ENCODE measurements at places on chromosomes 6 and 20.

DNA sequence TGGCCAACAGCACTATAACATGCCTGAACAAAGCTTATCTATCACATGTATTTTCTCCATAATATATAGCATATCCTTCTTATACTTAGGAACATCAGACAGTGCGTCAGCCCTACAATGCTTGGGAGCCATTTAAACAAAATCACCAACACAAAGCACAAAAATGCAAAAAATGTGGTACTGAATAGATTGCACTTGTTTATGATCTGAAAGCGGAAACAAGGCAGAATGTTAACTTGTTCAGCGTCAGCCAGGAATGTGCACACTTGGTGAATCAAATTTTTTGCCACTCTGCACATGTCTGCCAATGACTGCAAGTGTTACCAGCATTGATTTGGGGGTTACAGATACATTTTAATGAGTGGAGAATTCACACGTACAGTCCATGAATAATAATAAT lies 14.8 kb downstream of the SLC35A1 start:
- DNase-seq = no peak

DNA sequence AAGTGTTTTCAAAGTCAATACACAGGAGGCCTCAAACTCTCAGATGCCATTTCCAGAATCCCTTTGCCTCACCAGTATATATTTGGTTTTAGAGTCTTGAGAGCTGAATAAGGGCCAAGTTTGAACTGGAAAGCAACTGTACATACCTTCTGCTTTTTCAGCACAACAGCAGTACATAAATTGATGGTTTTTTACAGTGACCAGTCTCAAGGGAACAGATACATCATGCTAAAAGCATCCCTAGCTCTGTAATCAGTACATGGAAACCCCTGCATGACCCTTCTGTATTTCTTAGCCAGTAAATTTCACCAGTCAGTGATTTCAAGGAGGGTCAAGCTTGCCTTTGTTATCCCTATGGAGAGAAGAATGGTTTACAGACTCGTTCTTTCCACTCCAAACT lies 40.6 kb upstream of the ECHDC1 start:
- no peak for DNase-seq

- DNase-seq = peak; percentile 30
Measured at GRCh38 chr6:170049641-170050561, 241.0 kb downstream of the DLL1 start.

DNA sequence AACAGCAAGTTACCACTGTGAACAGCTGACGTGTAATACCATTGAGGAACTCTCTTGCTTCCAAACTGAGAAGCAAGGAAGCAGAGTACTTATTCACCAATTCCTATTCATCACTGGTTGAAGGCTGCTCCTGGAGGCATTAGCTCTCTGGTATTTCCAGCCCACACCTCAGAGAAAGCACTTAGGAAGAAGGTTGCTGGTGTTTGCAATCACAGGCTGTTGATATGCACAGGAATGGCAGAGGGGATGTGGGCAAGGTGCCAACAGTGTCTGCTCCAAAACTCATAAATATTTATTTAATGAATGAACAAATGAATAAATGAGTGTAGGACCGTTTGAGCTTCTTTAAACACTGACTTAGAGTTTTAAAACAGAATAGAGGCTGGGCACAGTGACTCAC lies 6.9 kb upstream of the RRBP1 start:
- DNase-seq = no peak

DNA sequence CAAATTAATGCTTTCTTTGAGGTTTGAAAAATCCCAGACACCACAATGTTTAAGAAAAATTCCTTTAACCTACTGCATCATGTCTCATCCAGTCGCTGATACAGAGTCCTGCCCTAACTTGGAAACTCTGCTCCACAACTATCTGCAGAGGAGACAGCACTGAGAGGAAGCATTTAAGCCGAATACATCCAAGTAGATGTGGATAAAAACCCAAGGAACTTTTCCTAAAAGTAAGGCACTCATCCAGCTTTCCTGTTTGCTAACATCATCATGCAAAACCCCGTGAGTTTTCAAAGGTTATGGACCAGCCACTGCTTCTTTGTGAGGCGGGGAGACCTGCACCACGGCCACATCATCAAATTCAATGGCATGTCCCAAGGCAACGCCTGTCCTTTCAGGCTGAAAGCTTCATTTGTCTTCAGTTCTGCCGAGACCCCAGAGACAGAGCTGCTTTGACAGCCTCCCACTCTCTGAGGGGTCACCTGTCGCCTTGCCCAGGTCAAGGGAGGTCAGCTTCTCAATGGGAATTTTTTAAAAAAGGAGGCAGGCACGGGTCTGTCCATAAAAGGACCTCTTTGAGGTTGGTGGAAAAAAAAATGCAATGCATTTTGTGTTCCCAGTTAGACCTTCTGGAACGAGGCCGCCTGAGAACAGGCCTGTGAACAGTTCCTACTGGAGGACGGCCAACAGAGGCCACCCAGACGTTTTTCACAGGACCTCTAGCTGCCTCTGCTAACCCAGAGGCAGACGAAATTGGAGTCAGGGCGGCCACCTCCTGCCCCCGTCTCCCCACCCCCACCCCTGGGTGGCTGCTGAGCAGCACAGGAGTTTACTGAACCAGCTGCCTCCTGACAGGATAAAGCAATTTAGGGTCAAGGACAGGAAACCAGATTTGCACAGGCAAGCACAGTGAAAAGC lies 142.5 kb upstream of the HDDC2 start:
- DNase-seq = peak; percentile 23

DNA sequence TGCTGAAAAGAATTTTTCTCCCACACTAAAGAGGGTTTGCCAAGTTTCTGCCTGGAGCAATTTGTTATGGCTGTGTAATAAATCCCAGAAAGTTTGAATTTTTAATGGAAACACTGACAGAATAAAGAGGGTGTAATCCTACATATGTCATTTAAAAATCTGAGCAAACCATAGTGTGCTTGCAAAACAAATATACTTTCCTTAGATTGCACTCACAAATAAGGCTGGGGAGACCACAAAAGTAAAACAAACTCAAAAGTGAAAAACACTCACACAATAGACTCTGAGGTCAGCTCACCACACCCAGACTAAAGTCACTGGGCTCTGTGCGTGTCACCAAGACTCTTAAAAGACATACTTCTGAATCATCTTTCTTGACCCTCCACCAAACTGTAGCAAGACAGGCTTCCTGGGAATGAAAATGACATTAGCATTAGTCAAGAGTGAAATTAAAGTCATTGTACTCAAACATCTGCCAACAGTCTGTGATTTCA lies 4.8 kb upstream of the ATXN1 start:
- DNase-seq = no peak

DNA sequence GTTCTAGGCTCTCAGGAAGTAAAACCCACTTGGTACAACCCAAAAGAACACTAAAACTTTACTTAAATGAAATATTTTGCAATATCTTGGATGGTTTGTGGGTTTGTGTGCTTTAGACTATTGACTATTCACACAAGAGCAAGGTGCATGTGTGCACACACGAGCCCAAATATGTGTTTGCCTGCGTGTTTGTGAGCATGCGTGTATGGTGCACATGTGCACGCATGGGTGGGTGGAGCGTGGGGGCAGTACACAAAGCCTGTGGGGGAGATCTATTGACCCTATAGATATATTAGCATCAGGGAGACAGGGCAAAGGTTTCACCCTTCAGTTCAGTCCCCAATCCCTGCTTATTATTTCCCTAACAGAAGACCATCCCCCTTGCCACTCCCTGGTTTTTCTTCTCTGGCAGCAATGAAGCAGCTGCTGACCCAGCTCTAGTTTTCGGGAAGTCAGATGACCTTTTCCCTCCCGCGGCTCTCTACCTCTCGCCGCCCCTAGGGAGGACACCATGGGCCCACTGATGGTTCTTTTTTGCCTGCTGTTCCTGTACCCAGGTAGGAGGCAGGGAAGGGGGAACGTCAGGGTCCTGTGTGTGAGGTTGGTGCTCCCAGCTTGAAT lies at the start of gene C2:
Gene C2, plus strand, starts transcription at position 476 of the 621 bp plus-strand sequence. Its CDS starts 36 bp downstream, at position 512.
- DNase-seq = no peak

DNA sequence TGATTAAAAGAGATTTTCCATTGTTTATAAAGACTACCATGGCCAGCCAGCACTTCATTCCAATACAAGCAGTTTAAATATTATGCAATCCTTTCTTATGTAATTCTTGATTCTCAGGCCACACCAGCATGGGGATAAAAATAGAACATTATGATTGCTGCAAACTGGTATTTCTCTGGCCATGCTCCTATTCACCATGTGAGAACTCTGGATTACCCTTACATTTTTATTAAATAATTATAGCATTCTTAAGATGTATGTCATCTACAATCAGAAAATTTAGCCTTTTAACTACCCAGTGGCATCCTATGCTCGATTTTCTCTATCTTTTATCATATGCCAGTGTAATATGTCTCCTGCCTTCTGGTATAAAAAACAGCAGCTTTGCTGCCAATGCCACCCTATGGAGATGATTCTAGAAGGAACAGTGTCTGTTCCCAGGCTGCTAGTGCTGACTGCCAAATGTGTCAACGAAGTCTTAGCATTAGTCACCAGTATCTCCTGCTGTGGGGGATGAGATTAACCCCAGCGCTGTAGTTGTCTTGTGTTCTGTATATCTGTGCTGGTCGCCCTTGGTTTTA lies 501.4 kb downstream of the BCKDHB start:
- no peak for DNase-seq

- DNase-seq = no peak
Measured at GRCh38 chr6:14380086-14380820, 262.7 kb downstream of the CD83 start.

DNA sequence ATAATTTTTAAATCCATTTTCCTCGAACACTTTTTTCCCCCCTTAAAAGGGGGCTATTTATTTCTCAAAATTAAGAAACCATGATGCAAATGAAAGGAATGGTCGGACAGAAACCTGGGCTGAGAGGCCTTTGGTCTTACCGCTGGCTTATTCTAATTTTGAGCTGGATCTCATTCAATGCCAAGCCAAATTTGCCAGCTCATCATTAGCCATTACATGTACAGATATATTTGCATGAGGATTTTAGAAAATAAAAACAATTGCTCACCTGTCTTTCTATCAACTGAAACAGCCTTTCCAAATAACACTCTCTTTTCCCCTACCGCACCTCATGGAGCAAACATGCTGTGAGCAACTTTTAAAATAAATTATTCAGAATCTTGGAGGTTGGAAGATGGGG lies 219.5 kb upstream of the DTNBP1 start:
- no peak for DNase-seq

DNA sequence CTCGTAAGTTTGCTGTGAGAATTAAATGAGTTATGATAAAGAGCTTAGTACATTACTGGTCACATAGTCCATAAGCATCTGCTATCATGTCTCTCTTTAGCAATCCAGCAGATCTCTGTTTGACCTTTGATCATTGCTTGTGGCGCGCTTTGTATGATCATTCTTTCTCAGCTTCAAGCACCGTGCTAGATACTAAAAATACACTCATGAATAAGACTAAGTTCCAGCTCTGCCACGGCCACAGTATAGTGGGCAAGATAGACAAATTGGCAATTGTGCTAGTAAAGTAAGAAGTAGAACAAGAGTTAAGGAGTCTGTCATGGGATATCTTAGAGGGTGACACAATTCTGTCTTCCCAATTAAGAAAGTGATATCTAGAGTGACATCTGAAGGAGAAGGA lies 75.2 kb upstream of the ADGRF1 start:
- DNase-seq = no peak

- DNase-seq = no peak
Measured at GRCh38 chr6:75202676-75203131, 3.1 kb downstream of the COL12A1 start.

DNA sequence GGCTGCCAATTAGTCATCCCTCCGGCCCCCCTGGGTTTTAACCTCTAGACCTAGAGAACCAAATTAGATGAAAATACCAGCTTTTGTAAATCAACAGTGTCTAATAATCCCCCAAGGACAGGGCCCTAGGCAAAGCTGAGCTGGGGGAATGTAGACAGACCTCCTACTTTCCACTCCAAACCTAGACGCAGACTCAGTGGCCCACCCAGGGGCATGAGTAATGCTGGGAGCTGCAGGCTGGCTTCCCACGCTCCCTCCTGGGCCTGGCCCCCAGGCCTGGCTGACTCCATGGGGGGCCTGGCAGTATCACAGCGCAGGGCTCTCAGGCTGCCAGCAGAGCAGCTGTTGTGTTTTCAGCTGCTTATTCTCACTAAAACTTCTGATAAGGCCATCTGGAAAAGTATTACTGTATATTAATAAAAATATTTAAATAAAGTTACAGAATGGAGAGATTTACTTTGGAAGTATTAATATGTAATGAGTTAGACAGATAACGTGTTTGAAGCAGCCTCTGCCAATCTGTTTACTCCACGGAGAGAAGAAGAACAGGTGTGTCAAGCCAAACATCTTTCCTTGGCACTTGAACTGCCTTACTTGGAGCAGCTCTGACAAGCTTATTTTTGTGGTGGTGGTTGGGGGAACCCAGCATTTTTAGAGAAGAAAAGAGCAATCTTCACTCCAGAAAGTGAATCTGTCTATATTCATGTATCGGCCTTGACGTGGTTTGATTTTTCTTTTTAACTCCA lies 144.0 kb upstream of the AGPAT4 start:
- no peak for DNase-seq

- no peak for DNase-seq
Measured at GRCh38 chr6:136956590-136957544, 34.8 kb downstream of the SLC35D3 start.

DNA sequence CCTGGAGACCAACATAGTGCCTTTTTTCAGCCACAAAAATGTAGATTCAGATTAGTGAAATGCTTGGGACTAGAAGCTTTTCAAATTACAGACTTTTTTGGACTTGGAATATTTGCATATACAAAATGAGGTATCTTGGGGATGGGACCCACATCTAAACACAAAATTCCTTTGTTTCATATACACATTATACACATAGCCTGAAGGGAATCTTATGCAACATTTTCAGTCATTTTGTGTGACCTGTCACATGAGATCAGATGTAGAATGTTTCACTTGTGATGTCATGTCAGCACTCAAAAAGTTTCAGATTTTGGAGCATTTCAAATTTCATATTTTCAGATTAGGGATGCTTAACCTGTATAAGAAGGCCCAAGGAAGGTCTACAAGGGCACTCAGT lies 44.5 kb upstream of the ALDH8A1 start:
- DNase-seq = no peak

DNA sequence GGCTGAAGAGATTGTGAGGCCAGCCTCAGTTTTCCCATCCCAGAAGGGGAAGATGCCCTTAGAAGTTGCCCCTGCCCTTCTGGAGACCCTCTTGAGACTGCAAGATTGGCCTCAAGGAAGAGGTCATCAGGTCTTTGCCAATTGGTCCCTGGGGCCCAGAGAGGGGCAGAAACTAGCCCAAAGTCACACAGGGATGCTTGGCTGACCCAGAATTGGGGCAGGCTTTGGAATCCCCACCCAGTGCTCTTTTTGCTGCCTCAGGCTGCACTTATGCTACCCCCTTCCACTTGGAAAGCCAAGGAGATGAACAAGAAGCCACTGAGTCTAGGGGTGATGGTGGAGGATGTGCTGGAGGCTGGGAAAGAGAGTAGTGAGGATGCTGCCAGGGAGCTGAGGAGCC lies 24.9 kb upstream of the FKBP1A start:
- no peak for DNase-seq
